ENCODE measurements at places on chromosomes 1 and 21.

- no peak for DNase-seq
Observed at GRCh38 chr21:28447462-28447861, 545.2 kb downstream of the LTN1 start.

GRCh38 chr21:16078382-16078781, 348.6 kb downstream of the USP25 start:
- no peak for DNase-seq

DNA sequence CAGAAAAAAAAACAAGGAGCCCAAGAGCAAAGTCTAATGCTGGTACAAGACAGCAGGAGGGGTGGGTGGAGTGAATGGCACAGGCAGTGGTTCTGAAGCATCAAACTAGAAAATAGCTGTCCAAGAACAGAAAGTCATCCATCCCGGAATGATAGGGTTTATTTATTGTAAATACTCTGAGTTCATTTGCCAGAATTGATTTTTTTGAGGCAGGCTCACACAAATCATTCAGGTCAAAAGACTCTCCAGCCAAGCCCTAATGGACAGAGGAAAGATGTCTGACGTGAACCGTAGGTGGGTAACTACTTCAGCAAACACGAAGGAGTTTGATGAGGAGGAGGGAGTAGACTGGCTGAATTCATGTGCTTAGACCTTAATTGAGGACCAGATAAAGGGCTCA, 13.8 kb upstream of the DISP1 start:
- DNase-seq = no peak

- DNase-seq = no peak
Observed at GRCh38 chr21:28375708-28376385, 616.8 kb downstream of the LTN1 start.

DNA sequence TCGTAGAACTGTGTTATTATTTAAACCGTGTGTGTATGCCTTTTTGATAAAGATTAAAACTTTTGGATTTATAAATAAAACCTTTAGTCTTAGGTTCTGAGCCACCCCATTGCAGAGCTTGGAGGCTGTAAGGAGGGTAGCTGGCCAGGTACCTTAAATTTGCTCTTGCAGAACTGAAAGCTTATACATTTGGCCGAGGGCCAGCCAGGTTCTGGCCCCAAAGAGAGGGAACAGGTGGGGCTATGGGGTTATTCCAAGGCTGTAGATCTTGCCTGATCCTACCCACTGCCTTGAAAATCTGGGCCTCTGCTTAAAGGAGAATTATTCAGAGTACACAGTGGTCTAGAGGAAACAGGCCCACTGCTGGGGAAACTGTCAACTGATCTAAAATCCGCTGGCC, 59.6 kb downstream of the CAMK2N1 start:
- no peak for DNase-seq

GRCh38 chr1:42735056-42735455, 5.0 kb downstream of the CLDN19 start:
- no peak for DNase-seq

DNA sequence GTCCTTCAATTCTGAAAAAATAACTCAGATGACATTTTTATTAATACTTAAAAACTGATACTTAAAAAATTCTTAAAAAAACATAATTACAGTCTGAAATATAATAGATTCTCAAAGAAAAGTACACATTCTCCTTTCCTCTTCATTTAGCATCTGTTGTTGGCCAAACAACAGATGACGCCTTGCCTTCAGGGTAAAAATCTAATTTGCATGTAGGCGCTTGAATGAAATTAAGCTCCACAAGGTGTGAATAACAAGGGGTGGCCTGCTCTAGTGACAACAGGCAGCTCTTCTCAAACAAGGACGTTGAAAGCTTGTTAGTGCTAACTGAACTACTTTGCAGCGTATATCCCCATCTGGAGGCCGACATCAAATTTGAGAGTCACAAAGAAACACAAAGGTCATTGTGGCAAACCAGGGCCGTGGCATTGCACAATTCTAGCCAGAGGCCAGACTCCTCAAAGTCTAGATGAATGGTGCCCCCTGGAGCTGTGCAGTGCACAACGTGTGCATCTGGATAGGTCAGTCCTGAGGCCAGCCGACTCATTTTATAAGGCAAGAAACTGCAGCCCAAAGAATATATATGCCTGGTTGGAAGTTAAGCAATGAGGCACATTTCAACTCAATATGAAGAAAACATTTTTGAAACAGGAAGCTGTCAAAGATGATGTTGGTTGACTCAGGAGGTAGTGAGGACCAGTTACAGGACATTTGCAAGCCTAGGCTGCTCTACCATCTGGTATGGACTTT, 459.2 kb upstream of the RUNX1 start:
- DNase-seq = no peak

GRCh38 chr1:247576514-247576913, 11.6 kb upstream of the OR2G2 start:
- DNase-seq = no peak

GRCh38 chr1:17414022-17414421, 25.5 kb downstream of the RCC2 start:
- no peak for DNase-seq

DNA sequence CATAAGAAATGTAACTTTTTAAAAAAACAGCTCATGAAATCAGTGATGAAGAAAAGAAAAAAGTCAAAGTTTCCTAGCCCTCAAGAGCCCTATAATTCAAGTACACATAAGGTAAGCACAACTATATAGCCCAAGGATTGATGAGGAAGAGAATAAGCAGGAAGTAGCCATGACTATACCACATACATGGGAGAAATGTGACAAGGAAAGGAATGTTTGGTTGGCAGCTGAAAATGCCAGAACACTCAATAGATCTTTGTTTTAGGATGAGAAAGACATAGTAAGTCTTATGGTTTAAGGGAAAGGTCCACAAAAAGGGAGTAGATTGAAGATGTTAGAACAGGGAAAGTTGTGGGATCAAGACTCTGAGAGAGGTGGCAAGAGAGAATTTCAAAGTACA, 5.7 kb downstream of the DOCK7 start:
- DNase-seq = no peak

DNA sequence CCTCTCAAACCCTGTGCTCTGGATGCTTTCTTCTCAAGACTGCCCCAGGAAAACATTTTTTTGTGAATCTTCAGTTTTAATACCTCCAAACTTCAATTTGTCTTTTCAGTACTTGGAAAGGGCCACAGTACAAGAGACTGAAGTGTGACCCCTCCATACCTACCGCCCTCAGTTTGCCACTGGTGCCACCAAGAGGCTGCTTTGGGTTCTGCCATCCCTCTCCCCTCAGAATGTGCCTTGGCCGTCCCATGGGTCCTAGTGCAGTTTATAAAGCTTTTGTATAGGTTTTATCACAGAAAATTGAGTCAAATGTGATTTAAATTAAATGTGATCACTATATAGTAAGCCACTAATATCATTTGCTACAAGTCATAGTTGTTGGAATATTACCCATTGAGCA, 60.8 kb upstream of the PGD start:
- DNase-seq = no peak

GRCh38 chr1:71796006-71796405, 486.3 kb downstream of the NEGR1 start:
- DNase-seq = no peak

GRCh38 chr1:218809625-218810024, 364.1 kb upstream of the LYPLAL1 start:
- DNase-seq = no peak

GRCh38 chr1:40980453-40981121, 1.1 kb downstream of the CTPS1 start:
- DNase-seq = peak; percentile 16

DNA sequence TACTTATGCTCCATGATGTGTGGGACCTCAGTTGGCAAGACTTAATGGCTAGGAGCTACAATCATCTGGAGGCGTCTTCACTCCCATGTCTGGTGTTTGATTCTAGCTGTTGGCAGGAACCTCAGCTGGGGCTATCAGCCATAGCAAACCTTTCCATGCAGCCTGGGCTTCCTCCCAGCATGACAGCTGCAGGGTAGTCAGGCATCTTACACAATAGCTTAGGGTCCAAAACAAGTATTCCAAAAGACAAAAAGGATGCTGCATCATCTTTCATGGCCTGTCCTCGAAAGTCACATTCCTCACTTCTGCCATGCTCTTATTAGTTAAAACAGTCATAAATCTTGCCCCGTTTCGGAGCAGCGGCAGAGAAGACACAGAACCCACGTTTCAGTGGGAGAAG, 90.9 kb downstream of the LRRC8C start:
- no peak for DNase-seq

GRCh38 chr1:206709772-206710459, 25.2 kb downstream of the MAPKAPK2 start:
- DNase-seq = no peak

DNA sequence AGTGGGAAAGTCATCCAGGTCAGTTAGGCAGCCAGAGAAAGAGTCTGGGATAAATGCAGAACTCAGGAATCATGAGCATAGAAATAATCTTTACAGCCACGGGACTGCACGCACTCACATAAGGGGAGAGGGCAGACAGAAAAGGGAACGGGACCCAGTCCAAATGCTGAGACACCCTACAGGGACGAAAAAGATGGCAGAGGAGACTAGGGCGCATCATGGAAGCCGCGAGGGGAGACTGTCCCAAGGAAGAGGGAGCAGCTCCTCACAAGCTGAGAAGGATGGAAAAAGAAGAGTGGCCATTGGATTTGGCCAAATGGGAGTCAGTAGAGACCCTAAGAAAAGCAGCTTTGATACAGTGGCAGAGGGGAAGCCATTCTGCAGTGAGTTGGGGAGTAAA, 102.9 kb upstream of the TLR5 start:
- DNase-seq = no peak

DNA sequence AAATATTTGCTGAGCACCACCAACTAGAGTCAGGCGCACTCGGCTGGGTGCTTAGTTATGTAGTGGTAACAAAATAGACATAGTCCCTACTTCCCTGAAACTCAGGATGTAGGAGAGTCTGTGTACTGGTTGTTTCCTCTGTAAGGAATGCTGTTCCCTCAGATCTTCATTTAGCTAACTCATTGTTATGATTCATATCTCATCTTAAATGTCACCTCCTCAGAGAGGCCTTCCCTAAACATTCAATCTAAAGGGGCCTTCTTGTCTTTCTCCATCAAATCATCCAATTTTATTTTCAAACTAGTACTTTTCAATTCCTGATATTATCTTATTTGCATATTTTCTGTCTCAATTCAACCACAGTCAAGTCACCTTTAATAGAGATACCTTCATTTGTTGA, 132.9 kb downstream of the PIK3R3 start:
- no peak for DNase-seq

Measured in T-helper 17 cell (primary cell).